ENCODE measurements at places on chromosomes 3 and 15.
A peak's percentile ranks its signal among the peaks of the same experiment; 100 is the strongest.

DNA sequence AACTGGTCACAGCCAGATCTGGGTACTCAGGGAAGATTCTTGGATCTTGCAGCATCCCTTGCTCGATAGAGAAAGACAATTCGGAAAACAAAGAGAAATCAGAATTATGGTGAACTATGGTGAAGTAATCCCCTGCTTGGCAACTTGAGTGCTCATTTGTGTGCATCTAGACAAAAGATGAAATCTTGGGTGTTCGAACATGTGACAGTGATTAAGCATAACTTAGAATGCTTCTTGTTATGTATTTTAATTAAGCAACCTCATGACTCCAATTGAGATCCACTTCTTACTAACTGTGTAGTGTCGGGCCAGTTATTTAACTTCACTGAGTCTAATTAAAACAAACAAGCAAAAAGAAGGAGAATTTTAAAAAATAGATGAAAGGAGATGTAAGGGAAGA lies 56.5 kb downstream of the ZNF385D start:
- no peak for DNase-seq

- DNase-seq = no peak
Measured at GRCh38 chr3:62277450-62277849, 95.9 kb downstream of the FEZF2 start.

DNA sequence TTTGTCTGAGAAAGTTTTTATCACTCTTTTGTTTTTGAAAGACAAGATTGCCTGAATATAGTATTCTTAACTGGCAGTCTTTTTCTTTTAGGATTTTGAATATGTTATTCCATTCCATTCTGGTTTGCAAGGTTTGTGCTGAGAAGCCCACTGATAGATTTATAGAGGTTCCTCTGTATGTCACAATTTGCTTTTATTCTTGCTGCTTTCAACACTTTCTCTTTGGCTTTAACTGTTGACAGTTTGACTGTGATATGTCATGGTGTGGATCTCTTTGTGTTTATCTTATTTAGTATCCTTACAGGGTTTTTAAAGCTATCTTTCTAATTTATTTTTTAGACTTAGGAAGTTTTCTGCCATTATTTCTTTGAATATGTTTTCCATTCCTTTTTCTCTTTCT lies 331.2 kb upstream of the ATP11B start:
- DNase-seq = no peak

DNA sequence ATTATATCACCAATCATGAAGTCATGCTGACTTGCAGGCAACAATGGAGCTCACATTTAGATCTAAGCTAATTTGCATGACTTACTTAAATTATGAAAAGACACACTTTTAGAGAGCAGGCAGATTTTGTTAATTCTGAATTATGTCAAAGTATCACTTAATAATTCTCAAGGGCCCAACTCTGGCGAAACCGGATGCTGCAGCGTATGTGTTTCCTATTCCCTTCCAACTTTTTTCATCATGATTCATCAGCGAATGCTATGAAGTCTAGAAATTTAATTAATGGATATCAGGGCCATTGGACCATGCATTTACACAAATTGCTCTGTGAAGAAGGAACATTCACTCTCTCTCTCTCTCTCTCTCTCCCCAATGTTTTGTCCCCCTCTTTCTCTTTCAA lies 63.5 kb upstream of the GOLGA8A start:
- DNase-seq = no peak

DNA sequence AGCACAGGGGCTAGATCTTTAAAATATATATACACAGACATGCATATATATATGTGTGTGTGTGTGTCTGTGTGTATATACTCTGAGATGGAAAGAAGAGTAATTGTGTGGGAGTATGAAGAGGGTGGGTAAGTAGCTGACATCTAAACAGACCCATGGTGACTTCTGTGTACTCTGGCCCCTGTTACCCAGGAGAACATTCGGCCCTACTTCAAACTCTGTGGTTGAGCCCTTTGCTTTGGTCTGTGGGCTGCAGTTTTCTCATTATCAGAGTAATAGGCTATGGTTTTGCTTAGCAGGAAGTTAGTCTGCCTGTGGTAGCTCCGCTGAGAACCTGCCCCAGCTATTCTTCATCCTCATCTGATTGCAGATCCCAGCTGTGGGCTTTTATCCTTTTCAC lies 141.4 kb downstream of the RBPMS2 start:
- DNase-seq = no peak

DNA sequence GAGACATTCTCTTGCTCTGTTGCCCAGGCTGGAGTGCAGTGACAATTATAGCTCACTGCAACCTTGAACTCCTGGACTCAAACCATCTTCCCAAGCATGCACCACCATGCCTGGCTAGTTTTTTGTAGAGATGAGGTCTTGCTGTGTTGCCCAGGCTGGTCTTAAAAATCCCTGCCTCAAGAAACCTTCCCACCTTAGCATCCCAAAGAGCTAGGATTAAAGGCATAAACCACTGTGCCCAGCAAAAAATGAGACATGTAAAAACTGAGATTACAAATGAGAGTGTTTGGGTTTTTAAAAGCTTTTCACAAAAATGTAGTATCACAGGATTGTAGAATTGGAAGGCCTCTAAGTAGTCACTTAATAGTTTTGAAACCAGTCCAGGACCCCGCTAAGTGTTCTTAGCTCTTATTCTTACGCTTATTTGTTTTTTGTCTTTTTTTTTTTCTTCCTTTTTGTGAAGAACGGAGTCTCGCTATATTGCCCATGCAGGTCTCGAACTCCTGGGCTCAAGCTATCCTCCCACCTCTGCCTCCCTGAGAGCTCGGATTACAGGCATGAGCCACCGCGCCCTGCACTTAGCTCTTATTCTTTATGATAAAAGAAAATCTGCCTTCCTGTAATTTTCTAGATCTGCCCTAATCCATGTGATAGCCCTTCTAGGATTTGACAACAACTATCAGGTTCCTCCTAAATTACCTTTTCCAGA lies 31.5 kb downstream of the KLHL18 start:
- no peak for DNase-seq

DNA sequence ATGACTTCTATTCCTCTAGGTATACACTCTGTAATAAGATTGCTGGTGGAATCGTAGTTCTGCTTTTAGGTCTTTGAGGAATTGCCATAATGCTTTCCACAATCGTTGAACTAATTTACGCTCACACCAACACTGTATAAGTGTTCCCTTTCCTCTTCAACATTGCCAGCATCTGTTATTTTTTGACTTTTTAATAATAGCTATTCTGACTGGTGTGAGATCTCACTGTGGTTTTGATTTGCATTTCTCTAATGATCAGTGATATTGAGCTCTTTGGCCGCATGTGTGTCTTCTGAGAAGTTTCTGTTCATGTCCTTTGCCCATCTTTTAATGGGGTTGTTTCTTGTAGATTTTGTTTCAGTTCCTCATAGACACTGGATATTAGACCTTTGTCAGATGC lies 12.8 kb downstream of the NXPE3 start:
- no peak for DNase-seq

- DNase-seq = no peak
Measured at GRCh38 chr3:19190126-19190525, 41.8 kb downstream of the KCNH8 start.

- DNase-seq = no peak
Measured at GRCh38 chr3:26558257-26558656, 64.3 kb upstream of the LRRC3B start.

- no peak for DNase-seq
Measured at GRCh38 chr3:108489776-108490175, 20.6 kb downstream of the MYH15 start.

GRCh38 chr3:70738291-70738681 lies 425.8 kb upstream of the MDFIC2 start:
- DNase-seq = no peak

DNA sequence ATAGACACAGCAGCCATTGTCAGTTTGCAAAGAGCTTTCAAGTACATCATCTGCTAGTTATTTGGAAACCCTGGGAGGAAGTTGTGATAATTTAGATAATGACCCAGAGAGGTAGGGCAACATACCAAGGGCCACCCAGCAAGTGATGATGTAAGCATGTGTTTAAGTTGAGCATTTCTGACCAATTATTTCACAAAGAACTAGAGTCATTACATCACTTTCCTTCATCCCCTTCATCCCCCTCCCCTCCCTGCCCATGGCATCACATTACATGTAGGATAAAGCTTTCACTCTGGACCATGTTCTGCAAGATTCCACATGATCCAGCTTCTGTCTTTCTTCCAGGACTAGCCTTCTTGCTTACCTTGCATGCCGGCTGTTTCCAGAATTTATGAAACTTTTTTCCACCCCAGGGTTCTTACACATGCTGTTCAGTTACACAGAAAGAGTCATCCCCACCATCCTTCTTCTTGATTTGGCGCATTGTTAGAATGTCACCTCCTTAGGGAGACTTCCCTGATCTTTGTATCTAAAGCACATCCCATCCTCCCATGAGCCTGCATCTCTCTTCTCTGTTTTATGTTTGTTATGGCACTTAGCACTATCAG lies 71.3 kb downstream of the PTPRG start:
- DNase-seq = no peak

GRCh38 chr3:67580430-67581000 lies 73.9 kb downstream of the SUCLG2 start:
- no peak for DNase-seq

DNA sequence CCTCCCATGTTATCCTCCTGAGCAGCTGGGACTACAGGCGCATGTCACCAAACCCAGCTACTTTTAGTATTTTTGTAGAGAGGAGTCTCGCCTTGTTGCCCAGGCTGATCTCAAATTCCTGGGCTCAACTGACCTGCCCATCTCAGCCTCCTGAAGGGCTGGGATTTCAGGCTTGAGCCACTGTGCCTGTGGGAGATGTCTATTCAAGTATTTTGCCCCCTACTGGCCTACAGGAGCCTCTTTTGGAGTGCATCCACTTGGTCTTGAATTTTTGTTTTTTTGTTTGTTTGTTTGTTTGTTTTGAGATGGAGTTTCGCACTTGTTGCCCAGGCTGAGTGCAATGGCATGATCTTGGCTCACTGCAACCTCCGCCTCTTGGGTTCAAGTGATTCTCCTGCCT lies 3.2 kb upstream of the DHX30 start:
- peak; percentile 23 for DNase-seq

DNA sequence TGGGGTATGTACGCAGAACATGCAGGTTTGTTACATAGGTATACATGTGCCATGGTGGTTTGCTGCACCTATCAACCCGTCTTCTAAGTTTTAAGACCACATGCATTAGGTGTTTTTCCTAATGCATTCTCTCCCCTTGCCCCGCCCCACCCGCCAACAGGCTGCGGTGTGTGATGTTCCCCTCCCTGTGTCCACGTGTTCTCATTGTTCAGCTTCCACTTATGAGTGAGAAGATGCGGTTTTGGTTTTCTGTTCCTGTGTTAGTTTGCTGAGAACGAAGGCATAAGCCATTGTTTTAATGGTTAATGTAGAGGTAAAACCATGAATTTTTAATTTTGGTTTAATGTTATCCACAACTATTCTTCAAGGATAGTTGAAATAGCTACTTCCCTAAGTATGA lies 346.8 kb upstream of the EPHA6 start:
- no peak for DNase-seq

GRCh38 chr3:49172551-49173041 lies 1.2 kb downstream of the KLHDC8B start:
- DNase-seq = no peak

DNA sequence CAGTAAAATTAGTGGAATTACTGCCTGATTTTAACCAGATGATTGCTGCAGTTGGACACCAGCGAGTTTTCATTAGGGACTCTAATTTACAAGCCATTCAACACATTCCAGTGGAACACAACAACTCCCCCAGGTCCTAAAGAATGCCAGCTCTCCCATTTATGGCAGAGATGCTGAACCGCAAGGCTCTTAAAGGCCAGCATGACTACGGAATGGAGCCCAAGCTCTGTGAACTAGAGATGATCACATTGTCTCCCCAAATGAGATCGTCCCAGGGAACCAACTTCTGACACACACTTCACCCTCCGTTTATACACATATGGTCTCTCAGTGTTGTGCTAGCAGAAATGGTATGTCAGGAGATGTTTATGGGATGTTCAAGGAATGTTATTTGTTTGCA lies 446.2 kb upstream of the NR2F2 start:
- no peak for DNase-seq

DNA sequence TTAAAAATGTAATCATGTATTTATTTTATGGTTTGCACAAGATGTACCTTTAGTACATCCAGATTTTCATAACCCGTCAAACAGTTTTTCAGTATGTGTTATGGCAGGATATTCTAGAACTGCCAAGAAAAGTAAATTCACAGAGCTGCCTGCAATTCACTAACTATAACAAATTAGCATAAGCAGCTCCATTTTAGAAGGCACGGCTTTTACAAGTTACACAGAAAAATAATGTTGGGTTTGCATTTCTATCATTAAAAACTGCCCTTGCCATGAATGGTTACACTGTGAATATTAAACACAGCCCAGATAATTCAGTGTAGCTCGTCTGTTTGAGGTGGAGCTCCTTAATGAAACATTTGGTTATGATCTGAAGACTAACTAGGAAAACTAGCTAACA lies 94.3 kb upstream of the BHLHE40 start:
- no peak for DNase-seq

GRCh38 chr3:149481056-149481455 lies 6.6 kb downstream of the TM4SF4 start:
- DNase-seq = no peak

DNA sequence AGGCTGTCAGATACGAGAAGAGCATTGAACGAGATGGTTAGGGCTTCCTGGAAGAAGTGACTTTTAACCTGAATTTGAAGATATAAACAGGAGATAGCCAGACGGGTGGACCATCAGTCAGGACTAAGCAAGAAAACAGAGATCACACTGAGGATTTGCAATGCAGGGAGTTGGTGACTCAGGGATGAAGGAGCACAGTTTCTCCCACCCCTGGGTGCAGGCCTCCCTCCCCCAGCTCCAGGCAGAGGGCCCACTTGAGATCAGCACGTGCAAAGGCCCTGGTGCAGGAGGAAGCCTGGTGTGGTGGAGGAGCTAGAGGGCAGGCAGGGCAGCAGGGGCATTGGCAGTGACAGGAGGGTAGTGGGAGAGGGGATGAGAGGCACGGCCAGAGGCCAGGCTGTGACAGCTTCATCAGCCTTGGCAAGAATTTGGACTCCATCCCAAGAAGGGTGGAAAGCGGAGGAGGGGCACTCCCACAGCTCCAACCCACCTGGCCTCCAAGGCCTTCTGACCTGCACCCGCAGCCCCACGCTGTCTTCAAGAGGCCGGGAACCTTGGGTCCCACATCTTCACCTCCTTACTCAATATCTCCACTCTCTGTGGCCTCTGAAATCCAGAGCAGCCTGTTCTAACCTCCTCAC lies 8.7 kb upstream of the PCSK6 start:
- DNase-seq = no peak

- no peak for DNase-seq
Measured at GRCh38 chr15:81411051-81411450, 37.0 kb upstream of the TMC3 start.

GRCh38 chr15:38389924-38390542 lies 63.9 kb upstream of the FAM98B start:
- DNase-seq = peak; percentile 68

- no peak for DNase-seq
Measured at GRCh38 chr15:87916208-87916607, 340.3 kb downstream of the NTRK3 start.

- no peak for DNase-seq
Measured at GRCh38 chr15:25178835-25179672, 224.3 kb downstream of the SNRPN start.

- DNase-seq = peak; percentile 13
Measured at GRCh38 chr3:195082811-195083210, 188.1 kb downstream of the XXYLT1 start.

GRCh38 chr3:152175528-152175889 lies 93.2 kb upstream of the MBNL1 start:
- DNase-seq = no peak

All from right lobe of liver (tissue), 6 donors.